ENCODE measurements at places on chromosomes 1 and 21.
A peak's percentile ranks its signal among the peaks of the same experiment; 100 is the strongest.

DNA sequence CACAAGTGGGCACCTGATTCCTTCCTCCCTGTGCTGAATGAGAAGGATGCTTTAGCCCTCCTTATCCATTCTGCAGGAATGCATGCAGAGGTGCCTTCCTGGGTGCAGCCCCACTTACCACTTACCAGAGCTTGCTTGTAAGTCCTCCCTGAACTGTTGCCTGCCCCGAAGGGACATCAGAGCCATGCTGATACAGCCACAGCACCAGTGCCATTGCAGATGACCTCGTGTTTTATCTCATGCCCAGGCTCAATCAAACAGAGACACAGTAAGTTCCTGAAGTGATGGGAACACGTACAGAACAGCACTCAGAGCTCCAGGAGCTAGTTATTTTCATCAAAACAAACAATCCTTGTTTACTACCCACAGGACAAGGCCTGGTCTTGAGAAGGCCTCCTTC is 81.9 kb downstream of the ATP1A1 start:
- no peak for DNase-seq

DNA sequence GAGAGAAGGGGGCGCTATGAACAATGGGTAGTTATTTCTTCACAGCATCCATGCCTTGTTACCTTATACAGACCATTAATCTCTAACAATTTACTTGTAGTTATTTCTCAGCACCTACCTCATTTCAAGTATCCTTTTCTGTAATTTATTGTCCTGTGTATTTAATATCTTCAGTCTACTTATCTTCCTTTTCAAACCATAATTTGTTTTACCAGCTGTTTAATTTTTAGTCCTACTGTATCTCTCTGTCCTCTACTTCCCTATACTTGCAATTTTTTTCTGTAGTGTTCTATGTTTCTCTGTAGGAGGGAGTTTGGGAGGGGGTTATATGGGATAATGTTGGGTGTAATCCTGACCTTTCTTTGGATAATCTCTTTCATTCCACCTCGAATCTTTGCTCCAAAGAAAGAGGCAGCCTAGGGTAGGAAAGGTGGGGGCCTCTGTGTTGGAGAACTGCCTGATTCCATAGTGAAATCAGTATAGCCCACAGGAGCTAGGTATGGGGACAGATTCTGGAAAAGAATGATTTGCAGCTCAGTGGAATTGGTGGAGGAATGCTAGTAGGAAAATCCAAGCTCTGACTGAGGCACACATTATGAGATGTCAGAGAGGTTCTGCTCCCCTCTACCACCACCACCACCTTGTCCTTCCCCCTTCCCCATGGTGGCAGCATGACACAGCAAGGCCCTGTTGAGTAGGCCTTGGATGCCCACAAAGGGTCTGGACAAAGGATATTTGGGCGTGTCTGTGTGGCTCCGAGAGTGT is 642 bp downstream of the MLLT11 start:
- no peak for DNase-seq

DNA sequence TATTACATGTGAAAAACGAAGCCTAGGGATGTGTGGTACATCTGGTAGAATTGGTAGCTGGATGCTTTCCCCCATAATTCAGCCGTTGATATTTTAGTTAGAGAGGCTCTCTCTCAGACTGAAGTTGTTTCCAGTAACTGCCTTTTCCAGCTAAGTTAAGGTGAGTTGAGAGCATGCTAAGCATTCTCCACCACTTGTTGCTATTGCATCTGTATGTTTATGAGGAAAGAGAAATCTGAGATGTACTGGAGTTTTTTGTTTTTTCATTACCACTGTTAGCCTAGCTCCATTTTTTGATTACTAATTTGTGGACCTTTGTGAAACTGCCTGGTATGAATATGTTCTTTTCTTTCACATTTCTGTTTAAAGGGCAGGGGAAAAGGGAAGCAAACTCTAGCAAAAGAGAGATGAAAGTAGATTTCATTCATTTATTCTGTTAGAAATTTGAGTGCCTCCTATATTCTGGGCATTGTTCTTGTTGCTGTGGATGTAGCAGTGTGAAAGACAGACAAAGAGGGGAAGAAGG is 189.9 kb upstream of the CACYBP start:
- no peak for DNase-seq

DNA sequence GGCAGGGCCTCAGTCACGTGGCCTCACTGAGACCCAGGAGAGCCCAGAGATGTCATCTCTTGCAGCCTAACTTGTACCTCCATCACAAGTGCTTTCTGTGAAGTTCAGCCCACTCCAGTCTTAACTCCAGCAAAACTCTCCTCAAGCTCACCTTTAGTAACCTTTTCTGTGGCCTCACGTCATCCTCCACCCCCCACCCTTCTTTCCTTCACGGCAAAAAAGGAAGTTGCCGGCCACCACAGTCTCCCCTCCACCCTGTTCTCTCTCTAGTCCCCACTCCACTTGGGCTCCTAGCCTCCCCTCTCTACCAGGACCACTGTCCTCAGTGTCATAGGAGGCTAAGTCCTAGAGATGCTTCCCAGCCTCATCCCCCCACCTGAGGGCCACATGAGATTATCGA is 106.9 kb downstream of the LACTBL1 start:
- no peak for DNase-seq

DNA sequence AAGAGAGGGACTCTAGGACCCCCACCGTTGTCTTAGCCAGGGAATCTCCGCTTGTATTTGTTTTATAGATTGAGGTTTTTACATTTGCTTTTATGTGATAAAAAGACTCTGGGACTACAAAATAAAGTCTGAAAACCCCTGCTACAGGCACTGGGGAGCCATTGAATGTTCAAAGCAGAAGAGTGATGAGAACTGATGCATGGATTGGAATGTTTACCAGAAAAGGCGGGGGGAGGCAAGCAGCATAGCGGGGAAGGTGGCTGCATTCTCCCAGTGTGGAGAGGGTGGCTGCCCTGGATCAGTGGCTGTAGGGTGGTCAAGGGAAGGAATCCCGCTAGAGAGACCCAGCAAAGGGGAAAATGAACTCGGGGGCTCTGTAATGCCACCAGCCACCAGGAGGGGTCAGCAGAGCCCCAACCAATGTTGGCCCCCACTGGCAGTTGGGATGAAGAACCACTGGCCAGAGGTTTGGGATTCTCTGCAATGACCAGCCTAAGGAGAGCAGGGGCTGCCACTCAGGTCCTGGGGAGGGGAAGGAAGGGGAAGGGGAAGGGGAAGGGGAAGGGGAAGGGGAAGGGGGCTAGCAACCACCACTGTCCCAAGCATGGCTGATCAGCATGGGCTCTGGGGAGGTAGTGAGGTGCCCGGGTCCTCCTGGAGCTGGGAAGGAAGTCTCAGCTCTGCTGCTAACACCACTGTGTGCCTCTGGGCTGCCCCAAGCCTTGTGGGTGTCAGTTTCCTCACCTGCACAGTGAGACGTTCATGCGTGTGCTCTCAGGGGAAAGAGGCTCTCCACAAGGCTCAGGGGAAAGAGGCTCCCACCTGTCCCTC is 19.2 kb upstream of the PEF1 start:
- DNase-seq: no peak

GRCh38 chr1:29668551-29669157 is 432.3 kb downstream of the PTPRU start:
- no peak for DNase-seq

GRCh38 chr21:15552914-15553494 is 176.8 kb upstream of the USP25 start:
- DNase-seq: no peak

GRCh38 chr1:119506941-119507340 is at the start of gene HSD3B1:
Gene HSD3B1 (plus strand): TSS chr1:119507210. CDS start chr1:119507477, 267 bp downstream.
- no peak for DNase-seq

GRCh38 chr1:210272666-210273065 is 40.1 kb downstream of the SERTAD4 start:
- DNase-seq: no peak

- DNase-seq: no peak
Measured at GRCh38 chr1:92797297-92797696, 12.4 kb upstream of the EVI5 start.

- DNase-seq: no peak
Measured at GRCh38 chr21:36893581-36893980, 72.9 kb downstream of the HLCS start.

GRCh38 chr1:178659789-178660208 is 65.2 kb upstream of the RALGPS2 start:
- no peak for DNase-seq

GRCh38 chr1:236343246-236343870 is 50.7 kb upstream of the EDARADD start:
- DNase-seq: no peak

- no peak for DNase-seq
Measured at GRCh38 chr1:177480741-177481305, 310.1 kb downstream of the BRINP2 start.

- no peak for DNase-seq
Measured at GRCh38 chr1:85838238-85838637, 130.0 kb upstream of the ZNHIT6 start.

- DNase-seq: no peak
Measured at GRCh38 chr1:165418195-165418594, 26.7 kb downstream of the RXRG start.

GRCh38 chr1:224517171-224517570 is 82.6 kb upstream of the WDR26 start:
- DNase-seq: no peak

- DNase-seq: no peak
Measured at GRCh38 chr1:230589951-230590350, 52.3 kb upstream of the COG2 start.

GRCh38 chr1:180505732-180506335 is 3.5 kb upstream of the ACBD6 start:
- no peak for DNase-seq

GRCh38 chr1:80529546-80529945 is 1271.2 kb upstream of the ADGRL2 start:
- no peak for DNase-seq

DNA sequence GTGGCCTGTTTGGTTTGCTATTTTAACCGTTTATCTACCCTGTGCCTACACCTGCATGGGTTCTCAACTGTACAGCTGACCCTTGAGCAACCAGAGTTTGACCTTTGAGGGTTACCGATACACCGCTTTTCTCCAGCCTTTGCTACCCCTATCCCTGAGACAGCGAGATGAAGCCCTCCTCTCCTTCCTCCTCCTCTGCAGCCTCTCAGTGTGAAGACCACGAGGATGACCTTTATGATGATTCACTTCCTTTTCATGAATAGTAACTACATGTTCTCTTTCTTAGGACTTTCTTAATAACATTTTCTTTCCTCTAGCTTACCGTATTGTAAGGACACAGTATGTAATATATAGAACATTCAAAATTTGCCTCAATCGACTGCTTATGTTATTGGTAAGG is 14.5 kb upstream of the RNF187 start:
- no peak for DNase-seq

GRCh38 chr1:66271216-66271903 is 262.6 kb upstream of the SGIP1 start:
- DNase-seq: peak; percentile 97

GRCh38 chr1:39922251-39922688 is 20.6 kb upstream of the MYCL start:
- no peak for DNase-seq

- no peak for DNase-seq
Measured at GRCh38 chr1:31669786-31670592, 25.3 kb upstream of the PEF1 start.

GRCh38 chr1:153903841-153904455 is 18.8 kb downstream of the GATAD2B start:
- DNase-seq: no peak

- no peak for DNase-seq
Measured at GRCh38 chr1:33560680-33561079, 88.2 kb downstream of the ZSCAN20 start.

GRCh38 chr1:101025283-101025656 is 314 bp downstream of the DPH5 start:
- no peak for DNase-seq

DNA sequence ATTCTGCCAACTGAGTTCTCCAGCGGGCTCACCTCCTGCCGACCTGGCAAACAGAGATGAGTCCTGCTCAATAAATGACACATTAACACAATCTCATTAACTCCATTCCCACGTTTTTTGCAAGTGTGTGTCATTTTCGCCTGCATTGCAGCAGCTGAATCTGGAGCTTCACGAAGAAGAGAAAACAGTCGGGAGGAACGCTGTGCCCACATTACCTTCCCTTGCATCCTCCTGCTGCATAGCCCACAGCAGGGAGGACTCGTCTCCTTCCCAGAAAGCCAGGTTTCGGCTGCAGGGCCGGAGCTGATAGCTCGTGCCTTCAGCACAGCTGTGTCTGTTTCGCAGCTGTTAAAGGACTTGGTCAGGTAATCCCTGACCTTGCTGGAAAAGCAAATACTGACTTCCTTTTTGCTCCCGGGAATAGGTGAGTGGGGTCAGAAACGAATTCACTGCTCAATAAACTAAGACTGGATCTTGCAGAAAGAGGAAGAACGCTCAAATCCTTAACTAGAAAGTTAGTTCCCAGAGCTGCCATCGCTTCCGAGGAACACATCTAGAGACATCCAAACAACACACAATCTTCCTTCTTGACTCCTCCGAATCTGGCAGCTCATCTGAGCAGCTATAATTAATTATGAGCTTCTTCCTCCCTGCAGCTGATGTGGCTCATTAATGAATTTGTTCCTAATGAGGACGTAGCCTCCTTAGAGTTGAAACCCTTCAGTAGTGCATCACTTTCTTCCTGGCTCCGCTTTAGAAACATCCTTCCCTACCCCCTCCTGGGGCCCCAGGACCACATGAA is 33.0 kb downstream of the KANK4 start:
- no peak for DNase-seq

GRCh38 chr1:22344329-22344630 is 107.4 kb upstream of the ZBTB40 start:
- no peak for DNase-seq

- no peak for DNase-seq
Measured at GRCh38 chr21:29308456-29308783, 9.7 kb downstream of the BACH1 start.

DNA sequence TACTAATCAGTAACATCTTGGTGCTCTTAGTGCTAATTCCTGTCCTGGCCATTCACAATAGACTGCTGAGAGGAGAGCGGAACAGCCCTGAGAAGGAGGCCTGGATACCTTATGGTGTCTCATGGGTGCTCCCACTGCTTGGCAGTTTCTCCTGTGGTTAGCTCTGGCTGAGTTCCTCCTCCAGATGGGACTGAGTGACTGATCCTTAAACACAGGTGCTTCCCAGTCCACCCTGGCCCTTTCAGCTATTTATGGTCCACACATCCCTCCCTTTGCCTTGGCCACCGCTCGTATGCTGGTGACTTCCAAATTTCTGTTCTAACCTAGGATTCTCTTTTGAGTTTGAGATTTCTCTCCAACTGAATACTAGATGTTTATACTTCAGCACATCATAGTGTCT is 157.0 kb upstream of the CACNA1E start:
- no peak for DNase-seq

DNA sequence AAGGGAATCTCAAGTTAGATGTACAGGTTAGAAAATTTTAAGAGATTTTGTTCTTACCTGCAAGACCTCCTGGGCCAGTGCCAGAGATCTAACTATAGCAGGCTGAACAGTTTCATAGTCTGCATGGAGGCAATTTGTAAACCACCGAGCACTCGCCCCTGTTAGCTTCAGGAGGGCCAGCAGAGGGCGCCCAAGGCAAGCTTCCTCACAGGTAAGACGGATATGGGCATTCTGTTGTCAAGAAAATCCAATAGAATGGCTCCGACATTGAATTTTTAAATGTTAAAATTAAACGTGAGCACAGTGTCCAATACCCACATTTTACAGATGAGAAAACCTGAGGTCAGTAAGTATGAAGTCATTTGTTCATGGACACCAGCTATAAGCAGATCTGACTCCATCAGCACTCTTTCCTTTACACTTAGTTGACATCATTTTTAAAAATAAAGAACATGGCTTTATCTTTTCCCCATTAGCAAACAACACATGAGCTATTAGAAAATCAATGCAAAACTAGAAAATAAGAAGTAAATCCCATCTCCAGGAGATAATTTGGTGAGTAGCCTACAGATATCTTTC is 2.2 kb downstream of the REG4 start:
- peak; percentile 27 for DNase-seq

GRCh38 chr1:56625819-56626440 is 19.2 kb upstream of the PRKAA2 start:
- DNase-seq: no peak
